CD4-positive, alpha-beta T cell treated with Interleukin-1 beta for 1 hour (primary cell): ENCODE measurements at places on chromosomes 2 and 18.

- no peak for DNase-seq
Measured at GRCh38 chr2:153557714-153558113, 79.2 kb upstream of the RPRM start.

DNA sequence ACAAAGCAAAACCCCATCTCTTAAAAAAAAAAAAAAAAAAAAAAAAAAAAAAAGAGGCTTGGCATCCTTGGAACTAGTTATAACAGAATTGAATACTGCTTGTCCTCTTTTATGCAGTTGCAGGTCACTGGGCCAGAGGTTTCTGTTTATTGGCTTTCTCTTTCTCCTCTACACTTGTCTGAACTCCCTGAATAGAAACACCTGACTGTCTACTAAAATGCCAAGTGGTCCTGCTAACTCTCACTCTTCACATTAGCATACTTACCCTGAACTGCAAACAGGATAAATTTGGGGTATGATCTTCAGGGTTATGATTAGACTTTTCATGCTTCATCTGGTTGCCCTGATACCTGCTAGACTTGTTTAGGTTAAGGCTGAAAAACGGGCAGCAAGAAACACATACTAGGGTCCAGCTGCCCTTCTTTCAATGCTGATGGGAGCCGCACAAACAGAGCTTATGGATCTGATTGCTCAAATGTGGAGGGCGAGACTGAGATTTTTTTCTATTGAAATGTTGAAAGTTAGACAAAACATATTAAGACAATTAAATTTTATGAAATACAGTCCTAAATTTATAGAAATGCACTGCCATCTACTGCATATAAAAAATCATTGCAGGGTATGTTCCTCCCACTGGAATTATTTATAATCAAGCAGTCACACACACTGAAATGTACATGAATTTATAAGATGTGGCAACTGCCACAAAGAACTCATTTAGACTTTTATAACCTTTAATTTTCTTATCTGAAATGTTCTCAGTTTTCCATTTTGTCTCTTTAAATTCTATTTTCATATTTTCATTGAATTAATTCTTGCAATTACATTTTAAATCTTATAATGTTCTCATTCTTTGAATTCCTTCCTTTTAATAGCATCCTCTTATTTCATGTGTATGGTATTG lies 40.8 kb downstream of the GTF3C3 start:
- DNase-seq, result no peak

DNA sequence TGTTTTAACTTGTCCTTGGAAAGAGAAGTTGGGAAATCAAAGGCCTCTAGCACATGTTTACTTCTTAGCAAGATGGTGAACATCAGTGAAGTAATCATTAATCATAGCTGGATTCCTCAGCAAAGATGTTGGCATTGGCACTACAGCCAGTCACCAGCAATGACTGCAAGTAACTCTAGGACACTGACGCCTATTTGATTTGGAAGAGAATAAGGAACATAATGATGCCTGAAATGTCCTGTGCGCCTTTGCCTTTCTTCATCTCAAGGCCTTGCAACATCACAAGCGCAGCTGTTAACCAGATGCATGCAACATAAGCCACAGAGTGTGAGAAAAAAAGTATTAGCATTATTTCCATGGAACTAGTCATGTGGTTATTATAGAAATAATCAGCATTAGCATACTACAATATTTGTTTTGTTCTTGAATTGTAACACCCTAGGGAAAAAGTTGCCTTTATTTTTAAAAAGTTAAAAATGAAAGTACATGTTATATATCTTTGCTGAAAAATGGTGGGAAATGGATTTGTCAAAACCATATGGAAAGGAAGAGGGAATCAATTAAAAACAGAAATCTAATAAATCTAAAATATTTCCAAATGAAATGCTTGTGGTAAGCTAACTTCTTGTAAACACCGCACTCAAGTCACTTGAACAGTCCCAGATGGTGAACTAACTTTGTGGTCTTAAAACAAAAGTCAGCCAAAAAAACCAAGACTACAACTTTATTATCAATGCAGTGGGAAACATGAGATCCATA lies 55.6 kb downstream of the THADA start:
- DNase-seq, result peak; percentile 54

DNA sequence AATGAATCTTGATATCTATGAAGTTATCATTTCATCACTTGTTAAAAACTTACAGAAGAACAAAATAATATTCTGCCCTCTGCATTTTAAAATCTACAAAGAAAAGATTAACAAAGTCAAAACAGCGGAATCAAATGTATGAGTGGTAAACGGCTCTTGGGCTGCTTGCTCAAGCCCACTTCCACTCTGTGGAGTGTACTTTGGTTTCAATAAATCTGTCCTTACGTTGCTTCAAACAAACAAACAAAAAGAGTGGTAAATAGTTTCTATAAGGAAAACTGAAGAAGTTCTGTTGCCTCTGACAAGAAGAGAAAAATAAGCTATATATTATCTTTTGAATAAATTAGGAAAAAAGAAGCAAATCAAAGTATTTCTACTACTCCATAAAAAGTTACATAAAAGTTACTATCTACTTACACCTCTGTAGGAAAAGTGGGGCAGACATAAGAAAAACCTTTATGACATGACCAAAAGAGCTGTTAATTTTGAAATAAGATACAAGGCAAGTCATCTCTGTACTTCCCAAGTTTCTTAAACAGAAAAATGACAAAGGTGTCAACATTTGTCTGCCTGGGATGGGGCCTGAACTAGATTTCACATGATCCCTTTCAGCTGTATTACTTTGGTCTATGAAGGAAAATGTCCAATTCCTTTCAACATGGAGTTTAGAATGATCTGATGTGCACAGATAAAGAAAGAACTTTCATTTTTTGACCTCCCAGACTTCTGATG lies 56.5 kb downstream of the MGAT4A start:
- DNase-seq, result no peak

DNA sequence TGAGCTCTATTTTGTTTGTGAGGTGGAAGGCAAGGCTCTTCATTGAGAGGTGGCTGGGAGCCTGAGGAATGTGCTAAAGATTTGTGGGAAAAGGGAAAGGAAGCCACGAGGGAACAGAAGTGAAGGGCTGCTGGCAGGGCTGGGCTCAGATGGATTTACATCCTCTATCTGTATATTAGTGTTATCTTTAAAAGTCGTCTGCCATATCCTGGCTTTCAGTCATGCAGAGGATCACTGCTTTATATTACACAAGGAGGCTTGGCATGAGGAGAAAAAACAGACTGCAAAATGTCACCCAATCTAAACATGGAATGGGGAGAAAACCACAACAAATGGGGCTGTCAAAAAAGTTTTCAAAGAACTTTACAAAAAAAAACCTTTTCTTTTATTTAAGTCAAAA lies 434.4 kb downstream of the HRH4 start:
- DNase-seq, result no peak
